ENCODE measurements at places on chromosomes 5 and 9.

- no peak for DNase-seq
Observed at GRCh38 chr9:113386571-113387393, 10.0 kb upstream of the HDHD3 start.

GRCh38 chr5:88845081-88845697, 37.8 kb downstream of the MEF2C start:
- DNase-seq = no peak

GRCh38 chr9:117643288-117643654, 60.9 kb upstream of the TLR4 start:
- no peak for DNase-seq

DNA sequence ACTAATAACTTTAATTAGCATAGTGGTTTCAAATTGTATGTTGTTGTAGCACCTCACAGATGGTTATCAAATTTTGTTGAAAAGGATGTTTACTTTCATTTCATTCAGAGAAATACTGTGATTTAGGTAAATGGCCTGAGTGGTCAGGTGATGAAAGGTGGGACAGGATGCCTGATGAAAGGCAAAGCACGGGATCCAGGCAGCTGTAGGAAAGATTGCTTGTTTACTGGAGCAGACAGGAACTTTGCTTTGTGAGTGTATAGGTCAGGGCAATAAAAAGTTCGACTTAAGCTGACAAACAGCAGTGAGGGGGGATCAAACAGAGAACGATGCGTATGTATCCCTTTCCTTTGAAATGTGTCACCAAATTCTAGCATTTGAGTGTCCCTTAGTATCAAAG, 19.0 kb downstream of the KIAA1958 start:
- no peak for DNase-seq

GRCh38 chr9:87607859-87608258, 110.2 kb downstream of the DAPK1 start:
- DNase-seq = peak; percentile 43

GRCh38 chr9:99851500-99851822, 29.8 kb downstream of the NR4A3 start:
- DNase-seq = no peak

GRCh38 chr9:136604823-136605525, 57.7 kb upstream of the EGFL7 start:
- no peak for DNase-seq

DNA sequence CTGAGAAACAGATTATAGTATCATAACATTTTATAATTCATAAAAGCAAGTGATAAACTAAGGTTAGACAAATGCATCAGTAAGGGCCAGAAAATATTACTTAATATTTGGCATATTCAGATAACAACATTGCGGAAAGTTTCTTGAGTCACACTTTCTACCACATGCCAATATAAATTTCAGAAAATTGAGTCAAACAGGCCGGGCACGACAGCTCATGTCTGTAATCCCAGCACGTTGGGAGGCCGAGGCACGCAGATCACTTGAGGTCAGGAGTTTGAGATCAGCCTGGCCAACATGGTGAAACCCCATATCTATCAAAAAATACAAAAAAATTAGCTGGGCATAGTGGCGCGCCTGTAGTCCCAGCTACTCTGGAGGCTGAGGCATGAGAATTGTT, 47.1 kb downstream of the SLC38A9 start:
- DNase-seq = no peak

DNA sequence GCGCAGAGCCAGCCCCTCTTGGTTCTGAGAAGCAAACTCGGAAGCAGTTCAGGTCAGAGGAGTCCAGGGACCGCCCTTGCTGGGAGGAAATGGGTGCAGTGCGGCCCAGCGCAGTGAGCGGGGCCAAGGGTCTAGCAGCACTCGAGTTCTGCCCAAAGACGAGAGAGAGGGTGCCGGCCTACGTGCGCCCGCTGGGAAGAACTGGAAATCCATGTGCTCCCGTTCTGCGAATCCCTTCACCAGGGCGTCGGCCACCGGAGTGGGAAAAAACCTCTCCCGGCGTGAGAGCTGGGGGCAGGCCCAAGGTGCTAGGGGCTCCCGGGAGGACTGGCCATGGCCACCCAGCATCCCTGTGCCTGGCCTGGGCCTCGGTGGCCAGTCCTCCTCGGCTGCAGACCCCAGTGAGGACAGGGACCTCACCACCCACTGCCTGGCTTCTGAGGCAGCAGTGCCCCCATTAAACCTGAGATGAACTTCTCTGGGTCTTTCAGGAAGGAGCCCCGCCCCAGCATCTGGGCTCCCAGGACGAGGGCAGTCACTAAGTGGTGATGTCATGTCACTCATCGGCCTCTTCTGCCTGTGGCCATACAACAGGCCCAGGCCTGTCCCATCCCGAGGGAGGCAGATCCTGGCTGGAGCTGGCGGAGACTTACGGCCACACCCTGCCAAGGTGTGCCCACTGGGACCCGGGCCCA, 10.6 kb downstream of the TMEM250 start:
- DNase-seq = no peak

DNA sequence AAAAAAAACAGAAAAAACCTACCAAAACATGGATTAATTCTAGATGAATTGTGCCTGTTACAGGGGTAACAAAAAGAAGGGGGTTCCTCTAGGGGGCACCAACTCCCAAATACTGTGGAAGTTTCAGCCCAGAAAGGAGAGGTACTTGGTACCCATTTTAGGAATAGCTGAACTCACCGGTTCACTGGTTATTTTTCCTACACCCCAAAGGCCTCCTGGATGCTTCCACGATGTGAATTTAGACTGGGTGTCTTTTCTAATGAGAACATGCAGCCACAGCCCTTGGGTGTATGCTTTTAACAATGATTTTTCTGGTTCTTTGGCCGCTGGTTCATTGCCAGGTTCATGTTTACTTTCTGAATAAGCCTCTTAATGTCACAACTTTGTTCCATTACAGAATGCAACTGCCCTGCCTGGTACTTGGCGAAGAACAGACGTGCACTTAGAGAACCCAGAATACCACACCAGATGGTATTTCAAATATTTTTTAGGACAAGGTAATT, 46.7 kb downstream of the GARNL3 start:
- no peak for DNase-seq

DNA sequence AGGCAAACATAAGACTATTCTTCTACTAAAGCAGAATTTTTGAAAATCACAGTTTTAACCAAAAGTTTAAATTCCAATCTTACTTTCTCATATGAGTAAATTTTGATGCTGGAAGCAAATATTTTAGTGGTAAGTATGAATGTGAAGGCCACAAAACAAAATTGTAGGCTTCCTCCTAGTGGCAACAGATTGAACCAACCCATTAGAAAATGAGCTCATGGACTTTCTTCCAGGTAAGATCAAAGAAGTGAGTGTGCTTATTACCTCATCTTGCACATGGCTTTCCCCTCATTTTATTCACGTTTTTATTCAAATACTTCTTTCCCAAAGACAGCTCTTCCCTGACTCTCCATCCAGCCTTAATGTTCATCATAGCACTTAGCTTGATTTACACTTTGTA, 16.5 kb upstream of the RLN2 start:
- no peak for DNase-seq

DNA sequence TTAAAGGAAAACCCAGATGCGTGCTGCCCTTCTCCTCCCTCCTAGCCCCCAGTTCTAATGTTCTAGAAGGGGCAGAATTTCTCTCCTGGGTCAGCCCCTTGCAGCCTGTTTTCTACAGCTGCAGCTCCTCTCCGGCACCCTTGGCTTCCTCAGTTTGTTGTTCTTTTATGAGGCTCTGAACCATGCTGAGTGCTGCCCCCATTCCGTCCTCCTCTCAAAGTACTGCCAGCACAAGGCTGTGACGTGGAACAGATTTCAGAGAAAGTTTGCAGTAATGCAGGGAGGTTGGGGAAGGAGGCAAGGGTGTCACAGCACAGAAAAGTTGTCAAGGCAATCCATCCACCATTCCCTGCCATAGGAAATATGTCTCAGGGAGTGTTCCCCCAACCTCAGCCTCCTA, 63.3 kb downstream of the RGS3 start:
- no peak for DNase-seq

GRCh38 chr9:132985071-132985350, 6.5 kb downstream of the GFI1B start:
- DNase-seq = no peak

DNA sequence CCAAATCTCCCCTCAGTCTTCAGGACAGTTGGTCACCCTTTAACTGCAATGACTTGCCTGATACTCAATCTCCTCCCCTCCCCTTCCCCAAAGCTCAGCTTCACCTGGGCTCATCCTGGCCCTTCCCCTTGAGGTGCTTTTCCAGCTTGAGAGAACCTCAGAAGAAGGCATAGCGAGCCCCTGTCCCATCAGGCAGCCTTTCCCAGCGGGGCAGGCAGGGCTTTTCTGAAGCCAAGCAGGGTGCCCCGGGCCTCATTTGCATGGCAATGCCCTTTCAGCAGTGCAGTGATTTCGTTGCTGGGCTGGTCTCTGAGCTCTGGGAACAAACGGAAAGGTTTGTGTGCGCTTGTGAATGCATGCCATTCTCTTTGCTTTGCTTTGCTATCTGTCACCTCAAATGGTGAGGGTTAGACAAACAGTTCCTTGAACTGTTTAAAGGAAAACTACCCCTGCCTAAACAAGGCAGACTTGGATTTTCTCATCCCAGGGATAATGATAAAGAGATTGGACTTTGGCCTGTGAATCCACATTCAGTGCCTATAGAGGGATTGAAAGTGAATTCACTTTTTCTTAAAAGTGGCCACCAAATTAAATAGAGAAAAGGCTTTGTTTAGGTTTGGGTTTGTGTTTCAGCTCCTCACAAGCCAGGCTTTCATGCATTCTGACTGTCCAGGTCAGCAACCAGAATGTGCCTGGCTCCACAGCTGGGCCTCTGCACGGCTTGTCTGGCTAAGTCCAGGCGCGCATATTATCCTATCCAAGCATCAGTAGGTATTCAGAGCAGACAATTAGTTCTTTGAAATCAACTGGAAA, 165.3 kb downstream of the ZNF608 start:
- no peak for DNase-seq

- no peak for DNase-seq
Observed at GRCh38 chr5:58300346-58300895, 159.5 kb downstream of the PLK2 start.

DNA sequence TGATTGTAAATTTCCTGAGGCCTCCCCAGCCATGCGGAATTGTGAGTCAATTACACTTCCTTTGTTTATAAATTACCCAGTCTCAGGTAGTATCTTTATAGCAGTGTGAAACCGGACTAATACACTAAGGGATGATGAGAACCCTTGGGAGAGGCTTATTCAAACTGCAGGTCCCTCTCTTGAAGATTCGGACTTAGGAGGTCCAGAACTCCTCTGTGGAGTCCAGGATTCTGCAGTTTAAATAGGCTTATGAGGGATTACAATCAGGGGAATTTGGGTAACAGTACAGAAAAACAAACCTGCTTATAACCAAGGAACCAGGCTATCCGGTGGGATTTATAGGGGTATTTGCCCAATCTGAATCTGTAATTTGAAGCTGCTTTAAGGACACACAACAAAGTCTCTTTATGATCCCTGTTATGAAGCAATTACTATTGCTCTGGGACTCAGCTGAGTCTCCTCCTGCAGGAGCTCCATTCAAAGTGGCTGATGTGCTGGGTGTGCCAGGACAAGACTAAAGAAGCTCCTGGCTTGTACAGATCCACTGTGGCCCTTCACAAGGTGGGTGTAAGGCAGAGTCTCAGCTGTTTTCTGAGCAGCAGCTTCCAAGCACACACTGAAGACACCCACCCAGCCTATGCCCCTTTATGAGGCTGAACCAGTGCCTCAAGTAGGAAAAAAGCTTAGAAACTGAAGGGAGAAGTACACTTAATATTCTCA, 41.8 kb upstream of the LHFPL2 start:
- DNase-seq = no peak

DNA sequence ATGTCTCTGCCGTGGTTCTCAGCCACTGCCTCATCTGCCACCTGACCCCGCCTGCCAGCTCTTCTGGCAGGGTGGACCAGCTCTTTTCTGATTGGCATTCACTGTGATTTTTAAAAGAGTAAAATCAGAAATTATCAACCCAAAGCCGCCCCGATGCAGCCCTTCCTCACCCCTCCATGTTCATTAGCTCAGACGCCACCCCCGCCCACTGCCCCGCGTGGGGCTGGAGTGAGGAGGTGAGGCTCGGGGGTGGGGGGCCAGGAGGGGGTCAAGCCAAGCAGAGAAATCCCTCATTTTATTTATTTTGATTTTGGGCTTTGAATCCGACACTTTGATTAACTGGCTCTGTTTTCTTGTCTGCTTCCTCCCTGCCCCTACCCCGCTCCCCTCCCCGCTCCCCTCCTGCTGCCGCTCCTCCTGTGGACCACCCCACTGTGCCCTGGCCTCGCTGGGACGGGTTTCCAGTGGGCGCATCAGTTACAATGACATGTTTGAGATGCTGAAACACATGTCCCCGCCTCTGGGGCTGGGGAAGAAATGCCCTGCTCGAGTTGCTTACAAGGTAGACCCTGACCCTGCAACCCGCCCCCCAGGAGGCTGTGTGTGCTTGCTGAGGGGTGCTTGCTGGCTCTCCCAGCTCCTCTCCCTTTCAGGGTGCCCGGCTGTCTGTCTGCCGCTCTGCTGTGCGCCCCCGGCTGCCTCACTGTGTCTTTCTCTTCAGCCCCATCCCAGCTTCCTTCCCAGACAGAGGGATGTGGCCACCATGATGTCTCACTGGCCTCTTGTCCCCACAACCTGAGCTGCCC, 224.9 kb downstream of the CACNA1B start:
- DNase-seq = no peak

DNA sequence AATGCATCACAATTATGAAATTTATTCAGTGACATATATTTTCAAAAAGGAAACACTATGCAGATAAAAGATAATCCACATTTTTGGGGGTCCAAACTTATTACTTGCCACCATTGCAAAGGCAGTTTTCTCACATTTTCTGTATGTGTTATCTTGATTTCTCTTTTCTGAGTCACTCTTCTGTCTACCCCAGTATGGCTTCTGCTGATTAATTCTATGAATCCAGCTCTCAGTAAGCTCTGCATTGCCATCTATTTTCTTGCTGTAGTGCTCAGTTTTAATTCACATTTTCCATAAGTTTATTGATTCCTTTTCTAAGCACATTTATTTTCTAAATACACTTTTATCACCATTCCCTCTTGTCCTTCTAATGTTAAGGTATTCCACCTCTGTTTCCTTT, 1.7 kb downstream of the IFNA10 start:
- DNase-seq = no peak

GRCh38 chr5:10235350-10235749, 14.3 kb downstream of the ATPSCKMT start:
- DNase-seq = no peak

DNA sequence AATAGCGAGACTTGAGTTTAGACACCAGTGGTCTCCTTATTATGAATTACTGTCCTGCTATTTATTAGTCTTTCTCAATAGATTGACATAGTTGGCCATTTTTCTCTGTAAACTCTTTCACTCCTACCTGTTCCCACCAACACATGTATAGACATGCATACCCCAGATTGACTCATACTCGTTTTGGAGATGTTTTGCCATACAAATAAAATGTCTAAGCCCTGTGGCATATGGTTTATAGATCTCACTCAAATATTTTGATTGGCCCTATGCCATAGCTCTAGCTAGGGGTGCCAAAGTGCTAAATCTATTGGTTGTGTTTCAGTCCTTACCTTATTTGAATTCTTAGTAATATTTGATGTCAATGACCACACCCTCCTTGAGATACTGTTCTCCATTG, 42.3 kb downstream of the CAMK4 start:
- DNase-seq = no peak
